ENCODE measurements at places on chromosomes 2 and 18.

DNA sequence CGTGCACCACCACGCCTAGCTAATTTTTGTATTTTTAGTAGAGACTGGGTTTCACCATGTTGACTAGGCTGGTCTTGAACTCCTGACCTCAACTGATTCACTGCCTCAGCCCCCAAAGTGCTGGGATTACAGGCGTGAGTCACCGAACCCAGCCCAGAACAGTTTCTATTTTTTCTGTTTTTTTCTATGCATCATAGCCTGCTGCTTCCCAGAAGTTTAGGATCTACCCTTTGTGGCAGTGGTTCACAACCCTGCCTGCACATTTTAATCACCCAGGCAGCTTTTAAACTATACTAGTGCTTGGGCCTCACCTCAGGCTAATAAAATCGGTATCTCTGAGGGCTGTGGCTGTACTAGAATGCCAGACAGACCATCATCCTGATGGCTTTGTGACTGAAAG, 39.7 kb upstream of the SOCS6 start:
- no peaks in the 10 kb centered on the region for H3K4me1 ChIP-seq
- H3K27ac ChIP-seq = no peak overlapping the region
- peaks cover 2% of the 10 kb centered on the region for H3K27me3 ChIP-seq
- H3K4me3 ChIP-seq = no peak overlapping the region
- H3K36me3 ChIP-seq = no peaks in the 10 kb centered on the region

GRCh38 chr2:120661551-120661950, 74.1 kb upstream of the GLI2 start:
- no peaks in the 10 kb centered on the region for H3K4me1 ChIP-seq
- H3K36me3 ChIP-seq = no peaks in the 10 kb centered on the region
- no peak for DNase-seq
- H3K4me3 ChIP-seq = no peak overlapping the region
- H3K27me3 ChIP-seq = no peaks in the 10 kb centered on the region

GRCh38 chr2:211823886-211824479, 714.6 kb downstream of the ERBB4 start:
- no peaks in the 10 kb centered on the region for H3K36me3 ChIP-seq
- no peak overlapping the region for H3K27ac ChIP-seq
- H3K4me3 ChIP-seq = no peak overlapping the region
- no peak for DNase-seq

- H3K36me3 ChIP-seq = no peaks in the 10 kb centered on the region
- no peak overlapping the region for H3K27ac ChIP-seq
- no peak overlapping the region for H3K4me3 ChIP-seq
- no peaks in the 10 kb centered on the region for H3K4me1 ChIP-seq
- no peaks in the 10 kb centered on the region for H3K27me3 ChIP-seq
These were observed 372.8 kb upstream of the ST6GAL2 start for GRCh38 chr2:107258531-107259407.

- peak overlapping the region; percentile 74 for H3K27ac ChIP-seq
- peak overlapping the region; percentile 75 for H3K4me3 ChIP-seq
- H3K36me3 ChIP-seq = no peaks in the 10 kb centered on the region
These were observed 628 bp downstream of the MRPL30 start for GRCh38 chr2:99181624-99182000.
